SK-N-SH treated with all-trans-retinoic acid at 6 μM for 48 hours (cell line): ENCODE measurements at places on chromosomes 7 and 10.

- ATAC-seq = no peak
Measured at GRCh38 chr10:7913126-7913872, 95.0 kb downstream of the TAF3 start.

DNA sequence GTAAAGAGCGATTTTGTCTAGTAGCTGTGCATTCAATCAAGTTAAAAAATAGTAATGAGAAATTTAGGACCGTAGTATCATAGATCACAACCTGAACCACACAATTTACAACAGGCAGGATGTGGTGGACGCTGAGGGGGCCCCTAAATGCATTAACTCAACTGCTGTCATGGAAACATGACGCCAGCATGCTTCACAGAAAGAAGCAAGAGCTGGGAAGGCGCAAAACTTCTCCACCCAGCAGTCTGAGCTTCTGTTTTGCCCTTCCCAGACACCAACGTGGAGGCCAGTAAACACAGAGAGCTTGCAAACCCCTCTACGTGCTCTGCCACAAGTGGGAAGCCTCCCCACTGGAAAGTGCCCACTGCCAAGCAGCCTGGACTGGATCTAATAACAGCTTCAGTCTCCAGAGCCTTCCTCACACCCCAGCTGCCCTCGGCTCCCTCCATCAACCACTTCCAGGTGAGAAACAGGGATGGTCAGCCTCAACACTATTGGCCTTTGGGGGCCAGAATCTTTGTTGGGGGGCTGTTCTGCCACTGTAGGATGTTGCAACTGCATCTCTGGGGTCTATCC lies 151.8 kb downstream of the SFMBT2 start:
- no peak for ATAC-seq

GRCh38 chr7:11436316-11436715 lies 395.7 kb downstream of the THSD7A start:
- ATAC-seq = no peak

- ATAC-seq = no peak
Measured at GRCh38 chr10:44427037-44427436, 42.1 kb upstream of the CXCL12 start.

- ATAC-seq = no peak
Measured at GRCh38 chr7:154504918-154505317, 452.7 kb downstream of the DPP6 start.
